ENCODE measurements at places on chromosomes 1 and 21. TPM values are rescaled to one million over a fixed set of nuclear protein-coding genes. Genes with fewer than 3 reads are reported as not detected.

- no peak for DNase-seq
Observed at GRCh38 chr21:39097981-39098380, 85.3 kb downstream of the PSMG1 start.

- DNase-seq = no peak
Observed at GRCh38 chr1:28247612-28248272, 11.6 kb upstream of the SESN2 start.

GRCh38 chr1:66265796-66266195, 268.2 kb upstream of the SGIP1 start:
- no peak for DNase-seq

GRCh38 chr1:205357567-205357966, 845 bp upstream of the KLHDC8A start:
- no peak for DNase-seq

GRCh38 chr1:217040711-217041455, 317.7 kb upstream of the ESRRG start:
- no peak for DNase-seq

DNA sequence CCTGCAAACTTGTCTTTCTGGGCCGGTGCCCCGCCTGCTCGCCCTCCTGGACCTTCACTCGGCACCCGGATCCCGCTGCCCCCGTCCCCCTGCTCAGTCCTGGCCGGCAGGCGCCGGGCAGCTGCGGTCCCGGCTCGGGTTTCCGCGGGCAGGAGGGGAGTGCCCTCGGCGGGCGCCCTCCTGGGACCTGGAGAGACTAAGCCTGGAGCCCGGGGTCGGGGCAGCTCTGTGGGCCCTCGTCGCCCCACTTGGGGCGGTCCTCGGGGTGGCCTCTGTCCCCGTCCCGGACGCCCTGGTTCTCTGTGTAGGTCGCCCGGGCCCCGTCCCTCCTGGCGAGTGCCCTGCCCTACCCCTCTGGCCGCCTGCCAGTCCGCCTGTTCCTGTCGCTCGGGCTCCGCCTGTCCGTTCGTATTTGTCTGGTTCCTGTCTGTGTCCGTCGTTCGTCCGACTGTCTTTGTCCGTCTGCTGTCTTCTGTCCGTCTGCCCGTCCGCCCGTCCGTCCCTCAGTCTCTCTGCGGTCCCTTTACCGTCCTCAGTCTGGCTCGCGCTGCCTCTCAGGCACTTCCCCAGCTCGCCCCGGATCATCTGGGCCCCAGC, 490 bp downstream of the SERINC2 start:
- DNase-seq = peak; percentile 82

DNA sequence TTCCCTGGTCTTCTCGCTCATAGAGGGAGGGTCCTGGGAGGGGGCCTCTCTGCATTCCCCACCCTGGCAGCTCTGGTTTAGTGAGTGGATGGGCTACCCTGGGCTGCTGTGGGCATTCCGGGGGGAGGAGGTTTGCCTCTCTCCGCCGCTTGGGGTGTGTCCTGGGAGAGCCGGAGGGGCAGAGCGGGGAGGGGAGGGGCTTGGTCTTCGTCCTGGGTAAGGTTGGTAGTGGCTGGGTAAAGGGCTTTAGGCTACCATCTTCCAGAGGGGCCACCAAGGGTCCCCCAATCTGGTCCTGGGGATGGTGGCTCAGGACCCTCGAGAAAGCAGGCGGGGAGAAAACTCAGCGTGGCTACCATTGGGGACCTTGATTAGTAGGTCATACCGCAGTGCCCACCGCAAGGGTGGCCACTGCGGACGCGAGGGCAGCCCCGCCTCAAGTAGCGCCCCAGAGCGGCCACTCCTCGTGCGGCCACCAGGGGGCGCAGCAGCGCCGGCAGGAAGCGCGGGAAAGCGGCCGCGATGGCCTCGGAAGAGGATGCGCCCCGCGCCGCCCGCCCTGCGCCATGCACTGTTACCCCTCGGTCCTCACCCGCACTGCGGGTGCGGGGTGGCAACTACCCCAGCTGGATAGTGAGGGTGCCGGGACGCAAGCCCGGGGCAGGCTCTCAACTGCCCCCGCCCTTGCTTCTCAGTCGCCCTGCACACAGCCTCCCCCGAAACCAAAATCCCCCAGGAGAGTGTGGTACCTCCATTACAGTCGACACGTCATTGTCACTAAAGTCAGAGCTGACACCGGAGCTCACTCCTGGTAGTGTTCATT, 44.1 kb upstream of the SLC25A33 start:
- DNase-seq = peak; percentile 59

DNA sequence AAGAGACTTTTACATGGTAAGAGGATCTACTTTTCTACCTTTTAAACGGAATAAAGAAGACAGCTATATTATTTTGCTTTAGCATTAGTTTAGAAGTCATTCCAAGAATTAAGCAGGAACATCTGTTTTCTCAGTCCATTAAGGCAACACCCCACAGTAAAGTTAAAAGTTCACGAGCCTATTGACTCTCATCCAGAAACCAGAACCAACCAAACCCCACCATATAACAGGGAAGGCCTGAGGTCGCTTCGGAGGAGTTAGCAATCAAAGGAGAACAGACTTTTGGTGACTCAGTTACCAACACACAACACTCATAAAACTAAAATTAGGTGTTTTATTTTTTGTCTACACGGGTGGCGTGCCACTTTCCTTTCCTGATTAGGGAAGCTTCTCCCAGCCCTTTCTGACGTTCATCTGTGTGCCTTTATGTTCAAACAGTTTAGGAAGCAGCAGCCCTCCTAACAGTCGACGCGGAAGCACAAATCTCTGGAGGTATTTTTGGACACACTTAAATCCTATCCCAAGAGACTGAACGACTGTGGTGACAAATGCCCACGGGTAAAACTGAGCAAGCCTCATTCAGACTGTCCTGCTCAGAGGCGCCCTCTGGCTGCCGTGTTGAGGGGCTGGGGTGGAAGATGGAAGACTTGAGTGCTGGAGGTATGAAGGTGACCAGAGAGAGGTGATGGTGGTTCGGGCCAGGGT, 8.6 kb upstream of the PLA2G2C start:
- DNase-seq = peak; percentile 76

- DNase-seq = no peak
Observed at GRCh38 chr1:19229828-19230325, 19.8 kb upstream of the UBR4 start.

DNA sequence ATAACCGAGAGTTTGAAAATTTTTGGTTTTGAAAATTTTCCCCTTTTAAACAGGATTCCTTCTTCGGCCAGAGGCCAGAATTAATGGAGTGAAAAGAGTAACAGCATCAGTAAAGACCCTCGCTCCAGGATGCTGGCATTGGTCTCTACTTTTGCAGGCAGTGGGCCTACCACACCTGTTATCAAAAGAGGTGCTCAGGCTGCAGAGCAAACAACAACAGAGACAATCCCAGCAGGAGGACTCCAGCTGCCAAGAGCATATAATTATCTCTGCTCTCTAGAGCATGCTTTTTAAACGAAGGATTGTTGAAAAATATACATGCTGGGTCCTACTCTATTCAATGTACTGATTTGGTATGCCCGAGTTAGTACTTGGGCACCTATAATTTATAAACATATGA, 1048.5 kb downstream of the PLA2G4A start:
- DNase-seq = no peak

- DNase-seq = no peak
Observed at GRCh38 chr1:119086830-119087229, 53.6 kb downstream of the WARS2 start.

GRCh38 chr1:1069056-1069710, 4.9 kb downstream of the RNF223 start:
- DNase-seq = peak; percentile 76

- no peak for DNase-seq
Observed at GRCh38 chr1:9302745-9303524, 10.2 kb downstream of the SPSB1 start.

DNA sequence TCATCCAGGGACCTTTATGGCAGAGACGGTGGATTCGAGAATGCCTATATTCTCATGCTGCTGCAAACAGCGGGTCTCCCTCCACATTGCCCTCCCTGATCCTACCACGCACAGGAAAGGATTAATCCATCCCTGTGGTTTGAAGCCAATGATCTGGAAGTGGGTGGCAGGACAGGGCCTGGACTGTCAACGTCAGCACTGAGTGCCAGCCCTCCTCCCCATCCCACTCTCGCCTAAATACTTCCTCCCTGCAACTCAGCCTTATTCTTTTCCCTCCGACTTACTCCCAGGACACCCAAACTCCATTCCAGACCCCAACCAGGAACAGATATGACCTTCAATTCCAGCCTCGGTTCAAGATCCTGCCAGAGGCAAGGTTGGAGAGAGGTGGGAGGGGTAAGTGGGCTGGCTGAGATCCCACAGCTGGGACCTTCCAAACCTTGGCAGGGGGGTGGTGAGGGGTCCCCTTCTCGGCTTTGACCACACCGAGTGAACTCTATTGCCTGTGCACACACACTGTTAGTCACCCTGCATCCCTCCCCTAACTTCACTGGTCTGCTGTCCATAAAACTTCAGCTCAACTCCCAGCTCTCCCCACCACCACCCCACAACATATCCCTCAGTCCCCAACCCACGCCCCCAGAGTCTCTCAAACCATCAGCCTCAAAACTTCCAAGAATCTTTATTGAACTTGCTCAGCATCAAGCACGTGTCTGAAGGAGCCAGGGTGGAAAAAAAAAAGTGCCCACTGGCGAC, 2.4 kb upstream of the S100A5 start:
- DNase-seq = no peak

DNA sequence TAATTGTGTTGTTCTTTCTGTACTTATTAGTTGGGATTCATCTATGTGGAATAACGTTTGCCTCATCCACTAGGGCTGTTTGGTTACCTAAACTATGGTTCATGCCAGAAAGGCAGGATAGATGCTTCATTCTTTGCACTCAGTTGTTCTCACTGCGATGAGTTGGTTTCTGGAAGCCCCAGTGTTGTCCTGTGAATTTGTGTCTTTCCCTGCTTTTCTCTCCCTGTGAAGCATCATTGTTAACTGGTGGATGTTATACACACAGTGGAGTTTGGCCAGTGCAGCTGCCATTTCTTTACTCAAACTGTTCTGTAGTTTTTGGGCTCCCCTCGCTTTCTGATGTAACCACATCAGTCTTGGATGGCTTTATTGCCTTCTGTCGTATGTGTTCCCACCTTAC, 143.6 kb upstream of the COL6A1 start:
- no peak for DNase-seq

- peak; percentile 35 for DNase-seq
Observed at GRCh38 chr1:50271968-50272578, 151.2 kb downstream of the DMRTA2 start.

- no peak for DNase-seq
Observed at GRCh38 chr1:234756066-234756774, 146.2 kb upstream of the IRF2BP2 start.

DNA sequence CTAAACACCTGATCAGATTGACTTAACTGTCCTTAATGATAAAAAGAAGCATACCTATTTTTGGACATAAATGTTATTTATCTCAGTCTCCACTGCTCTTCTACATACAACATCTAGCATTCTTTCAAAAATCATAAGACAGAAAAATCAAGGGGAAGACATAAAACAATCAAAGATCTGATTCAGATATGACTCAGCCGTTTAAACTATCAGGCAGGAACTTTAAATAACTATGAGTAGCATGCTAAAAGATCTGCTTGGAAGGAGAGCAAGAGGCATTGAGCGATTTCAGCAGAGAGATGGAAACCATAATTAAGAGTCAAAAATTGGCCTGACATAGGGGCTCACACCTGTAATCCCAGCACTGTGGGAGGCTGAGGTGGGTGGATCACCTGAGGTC, 27.2 kb upstream of the SLC22A15 start:
- no peak for DNase-seq

GRCh38 chr1:20640183-20640597, 6.9 kb downstream of the PINK1 start:
- no peak for DNase-seq

DNA sequence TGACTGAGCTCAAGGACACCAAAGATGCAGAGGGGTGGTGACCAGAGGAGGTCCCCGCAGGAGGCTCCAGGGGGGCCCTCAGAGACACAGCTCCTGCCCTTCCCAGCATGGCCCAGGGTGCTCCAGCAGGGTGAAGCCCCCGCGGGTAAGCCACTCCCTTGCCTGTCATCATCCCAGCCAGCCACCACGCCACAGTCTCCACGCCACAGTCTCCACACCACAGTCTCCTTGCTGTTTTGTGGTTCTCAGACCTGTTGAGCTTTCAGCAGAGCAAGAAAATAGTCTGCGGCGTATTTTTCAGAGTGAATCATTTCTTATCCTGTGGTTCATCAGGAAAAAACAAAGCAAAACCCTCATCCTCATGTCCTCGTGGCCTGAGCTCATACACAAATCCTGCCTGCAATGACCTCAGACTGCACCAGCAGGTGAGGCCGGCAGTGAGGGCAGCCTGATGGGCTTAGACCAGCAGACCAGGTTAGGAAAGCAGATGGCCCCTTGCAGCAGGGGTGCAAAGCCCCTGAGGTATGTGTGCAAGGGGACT, 25.7 kb upstream of the ABCG1 start:
- DNase-seq = no peak

DNA sequence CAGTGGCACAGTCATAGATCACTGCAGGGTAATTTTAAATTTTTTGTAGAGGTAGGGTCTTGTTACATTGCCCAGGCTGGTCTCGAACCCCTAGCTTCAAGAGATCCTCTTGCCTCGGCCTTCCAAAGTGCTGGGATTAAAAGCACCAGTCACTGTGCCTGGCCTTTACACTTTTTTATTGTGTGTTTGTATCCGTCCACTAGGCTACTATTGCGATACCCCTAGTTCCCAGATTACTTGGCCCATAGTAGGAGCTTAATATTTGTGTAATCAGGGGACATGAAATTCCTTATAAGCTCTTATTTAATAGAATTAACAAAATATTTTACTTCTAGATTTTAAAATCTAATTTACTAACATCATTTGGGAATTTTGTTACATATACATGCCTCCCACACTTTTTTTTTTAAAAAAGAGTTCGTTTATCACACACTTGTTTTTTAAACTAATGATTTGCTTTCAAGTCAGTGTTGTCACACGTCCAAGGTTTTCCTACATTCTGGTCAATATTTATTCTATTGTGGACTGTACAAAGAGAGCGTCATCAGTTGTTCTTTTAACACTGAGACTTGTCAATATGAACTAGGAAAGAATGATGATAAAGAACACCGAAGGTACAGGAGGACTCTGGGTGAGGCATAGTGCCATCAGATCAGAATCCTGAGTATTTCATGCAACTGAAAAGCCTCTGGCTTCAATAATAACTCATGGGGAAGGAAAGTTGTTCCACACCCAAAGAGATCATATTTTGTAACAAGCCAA, 63.7 kb downstream of the LEPR start:
- DNase-seq = no peak

DNA sequence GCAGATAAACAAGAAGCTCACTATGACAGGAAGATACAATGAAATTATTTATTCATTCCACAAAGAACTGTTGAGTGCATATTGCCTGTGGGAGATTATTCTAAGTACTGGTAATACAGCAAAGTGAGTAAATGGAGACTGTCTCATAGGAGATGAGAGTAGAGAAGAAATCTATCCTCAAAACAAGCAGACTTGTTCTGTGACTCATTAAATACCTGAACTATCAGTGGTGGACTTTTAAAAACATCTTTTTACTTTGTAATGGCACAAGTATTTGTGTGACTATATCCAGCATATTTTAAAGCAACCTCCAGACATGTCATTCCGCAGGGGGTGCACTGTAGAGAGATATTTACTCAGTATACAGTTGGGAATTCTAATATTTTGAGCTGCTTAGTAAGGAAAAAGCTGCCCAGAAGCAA, 259.2 kb downstream of the FMN2 start:
- DNase-seq = no peak

GRCh38 chr1:202642212-202642611, 68.0 kb downstream of the SYT2 start:
- no peak for DNase-seq

UROD gene
- 65.1 TPM for total RNA-seq

TTLL7 gene
- 13.7 TPM for total RNA-seq

MYOC gene
- total RNA-seq = 7.4 TPM

GSTM5 gene
- 6.9 TPM for total RNA-seq

GFI1 gene
- 0.85 TPM for total RNA-seq

LAMB3 gene
- 14.3 TPM for total RNA-seq

ANKRD35 gene
- total RNA-seq = 2.0 TPM

ADAMTS5 gene
- total RNA-seq = 7.2 TPM

LCE3D gene
- not detected for total RNA-seq
